ENCODE measurements at places on chromosomes 2 and 18.

DNA sequence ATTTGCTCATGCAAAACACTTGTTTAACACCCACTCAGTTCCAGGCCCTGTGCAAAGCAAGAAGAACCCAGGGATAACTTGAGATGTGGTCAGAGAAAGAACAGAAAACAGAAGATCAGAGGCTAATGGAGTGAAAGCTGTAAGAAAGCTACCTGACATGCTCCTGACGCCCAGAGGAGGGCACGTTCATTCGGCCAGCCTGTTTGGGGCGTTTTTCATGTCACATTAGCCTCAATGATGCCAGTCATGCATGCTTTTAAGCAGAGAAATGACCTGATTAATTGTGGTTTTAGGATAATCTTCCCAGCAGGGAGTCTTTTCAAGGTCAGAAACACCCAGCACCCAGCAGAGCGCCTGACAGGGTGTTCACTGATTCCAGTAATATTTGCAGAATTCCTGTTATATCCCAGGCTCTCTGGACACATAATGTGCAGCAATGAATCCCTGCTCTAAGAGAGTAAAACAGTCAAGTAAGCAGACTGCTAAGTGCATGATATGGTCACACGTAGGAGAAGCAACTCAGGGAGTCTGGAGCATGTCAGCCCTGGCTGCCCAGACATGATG, 320.0 kb downstream of the LRATD1 start:
- no peak for DNase-seq

DNA sequence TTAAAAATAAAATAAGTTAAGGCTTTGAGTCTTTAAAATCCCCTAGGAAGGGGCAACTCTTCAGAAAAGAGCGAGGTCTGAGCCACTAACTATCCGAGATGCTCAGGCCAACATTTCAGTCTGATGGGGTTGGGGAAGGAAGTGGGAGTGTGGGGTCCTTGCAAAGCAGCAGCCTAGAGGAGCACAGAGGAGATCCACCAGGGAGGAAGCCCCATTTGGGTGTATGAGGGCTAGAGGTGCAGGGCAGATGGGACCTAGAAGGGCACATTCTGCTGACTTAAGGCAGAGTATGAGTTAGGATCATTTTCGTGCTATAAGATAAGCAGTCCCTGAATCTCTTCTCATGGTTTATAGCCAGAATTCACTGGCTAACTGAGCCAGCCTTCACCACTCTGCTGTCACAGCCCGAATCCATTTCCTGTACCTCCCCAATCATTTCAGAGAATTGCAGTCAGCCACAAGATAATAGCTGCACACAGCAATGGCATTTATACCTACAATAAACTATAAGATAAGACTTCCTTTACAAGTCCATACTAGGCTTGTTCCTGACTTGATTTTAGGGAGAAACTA, 37.0 kb downstream of the MRPL30 start:
- no peak for DNase-seq

DNA sequence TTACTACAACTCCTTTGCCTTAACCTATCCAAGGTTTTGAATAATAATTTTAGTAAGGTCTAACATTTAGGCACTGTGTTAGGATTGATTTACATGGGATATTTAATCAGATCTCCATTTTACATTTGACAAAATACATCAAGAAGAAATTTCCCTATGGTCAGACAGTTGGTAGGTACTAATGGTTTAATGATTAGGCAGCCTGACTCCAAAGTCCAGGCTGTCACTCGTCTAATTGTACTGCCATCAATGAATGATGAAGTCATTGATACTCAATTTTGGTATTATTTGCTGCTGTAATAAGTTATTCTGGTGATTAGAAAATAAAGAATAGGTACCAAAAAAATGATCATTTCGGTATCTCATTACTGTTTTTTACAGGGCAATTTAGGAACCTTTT, 14.1 kb downstream of the BBS5 start:
- no peak for DNase-seq

GRCh38 chr2:186868344-186868743, 19.4 kb upstream of the ZSWIM2 start:
- DNase-seq = no peak

DNA sequence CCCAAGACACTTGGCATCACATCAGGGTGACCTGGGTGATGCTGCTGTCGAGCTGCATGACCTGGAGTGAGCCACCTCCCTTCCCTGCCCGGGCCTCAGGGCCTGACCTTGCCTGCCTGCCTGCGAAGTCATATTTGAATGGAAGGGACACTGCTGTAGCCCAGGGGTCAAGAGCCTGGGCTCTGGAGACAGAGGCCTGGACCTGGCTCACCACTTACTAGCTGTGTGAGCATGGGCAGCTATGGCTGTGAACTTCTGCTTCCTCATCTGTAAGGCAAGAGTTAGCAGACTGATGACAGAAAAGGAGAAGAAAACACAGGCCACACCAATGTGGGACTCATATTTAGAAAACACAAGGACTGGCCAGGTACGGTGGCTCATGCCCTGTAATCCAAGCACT, 118.7 kb downstream of the ZFP36L2 start:
- no peak for DNase-seq

All from activated T-cell treated with anti-CD3 and anti-CD28 coated beads for 48 hours (primary cell).